ENCODE measurements at places on chromosomes 11 and 22.
A peak's percentile ranks its signal among the peaks of the same experiment; 100 is the strongest.

GRCh38 chr11:70075836-70076235 lies 2.3 kb upstream of the ANO1 start:
- DNase-seq: no peak

GRCh38 chr11:80970037-80970436 lies 1529.2 kb upstream of the TENM4 start:
- DNase-seq: no peak

DNA sequence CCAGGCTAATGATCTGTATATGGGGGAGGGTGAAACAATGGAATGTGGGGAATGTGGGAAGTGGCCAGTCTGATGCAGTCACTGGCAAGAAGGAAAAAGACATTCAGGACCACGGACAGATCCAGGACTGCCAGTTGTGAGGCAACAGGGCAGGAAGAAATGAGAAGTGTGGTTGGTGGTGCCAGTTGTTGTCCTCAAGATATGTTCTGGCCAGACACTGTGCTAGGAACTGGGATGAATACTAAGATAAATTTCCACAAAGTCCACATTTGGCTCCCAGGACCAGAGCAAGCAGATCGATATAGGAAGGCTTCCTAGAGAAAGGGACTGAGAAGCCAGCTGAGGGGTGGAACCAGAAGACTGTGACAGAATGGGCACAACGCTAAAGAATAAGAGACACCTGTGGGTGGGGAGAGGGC lies 6.8 kb upstream of the TPBGL start:
- no peak for DNase-seq

- no peak for DNase-seq
Measured at GRCh38 chr11:112962579-112963367, 1.6 kb downstream of the NCAM1 start.

- DNase-seq: no peak
Measured at GRCh38 chr22:47187176-47187957, 424.9 kb downstream of the TBC1D22A start.

DNA sequence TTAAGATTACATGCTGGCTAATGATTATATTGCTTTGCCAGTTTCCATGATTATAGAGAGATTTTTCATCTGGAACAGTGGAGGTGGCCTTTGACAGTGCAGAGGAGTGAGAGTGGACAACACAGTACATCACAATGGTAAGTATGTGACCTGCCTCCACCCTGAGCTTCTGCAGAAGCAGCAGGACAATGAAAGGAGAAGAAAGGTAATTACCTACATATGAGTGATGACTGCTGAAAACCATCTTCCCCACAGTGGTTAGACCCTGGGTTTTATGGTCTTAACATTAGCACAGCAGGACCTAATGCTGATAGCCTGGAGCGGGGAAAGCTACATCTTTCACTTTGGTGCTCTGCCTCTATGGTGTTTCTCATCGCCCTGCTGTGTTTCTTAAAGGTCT lies 454.7 kb upstream of the DDI1 start:
- no peak for DNase-seq

- no peak for DNase-seq
Measured at GRCh38 chr11:47285969-47286770, 16.2 kb downstream of the MADD start.

- DNase-seq: no peak
Measured at GRCh38 chr11:130397780-130398179, 30.6 kb downstream of the ADAMTS8 start.

DNA sequence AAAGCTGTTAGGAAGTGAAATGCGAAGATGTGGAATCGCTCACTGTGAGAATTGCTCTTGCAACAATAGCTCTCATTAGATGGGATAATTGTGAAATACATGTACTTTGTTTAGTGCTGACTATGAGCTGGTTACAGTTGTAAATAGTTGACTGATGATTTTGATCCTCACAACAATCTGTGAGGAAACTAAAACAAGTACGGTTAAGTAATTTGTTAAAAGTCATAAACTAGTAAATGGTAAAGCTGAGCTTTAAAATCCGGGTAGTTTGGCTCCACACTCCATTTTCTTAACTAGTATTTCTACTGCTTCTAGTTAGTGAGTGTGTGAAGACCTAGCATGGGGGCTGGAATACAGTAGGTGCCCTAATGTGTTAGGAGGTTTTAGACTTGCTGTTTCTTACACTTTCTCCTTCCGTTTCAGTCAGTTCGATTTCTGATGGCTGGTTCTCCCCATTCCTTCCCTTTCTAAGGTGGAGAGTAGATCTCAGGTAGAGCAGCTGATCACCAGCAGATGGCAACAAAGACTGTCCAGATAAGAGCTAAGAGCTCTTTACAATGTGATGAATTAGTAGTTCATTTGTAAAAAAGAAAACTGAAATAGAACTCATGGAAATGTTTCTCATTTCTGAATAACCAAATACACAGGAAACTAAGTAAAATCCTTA lies 16.3 kb upstream of the CYP2R1 start:
- DNase-seq: peak; percentile 38

DNA sequence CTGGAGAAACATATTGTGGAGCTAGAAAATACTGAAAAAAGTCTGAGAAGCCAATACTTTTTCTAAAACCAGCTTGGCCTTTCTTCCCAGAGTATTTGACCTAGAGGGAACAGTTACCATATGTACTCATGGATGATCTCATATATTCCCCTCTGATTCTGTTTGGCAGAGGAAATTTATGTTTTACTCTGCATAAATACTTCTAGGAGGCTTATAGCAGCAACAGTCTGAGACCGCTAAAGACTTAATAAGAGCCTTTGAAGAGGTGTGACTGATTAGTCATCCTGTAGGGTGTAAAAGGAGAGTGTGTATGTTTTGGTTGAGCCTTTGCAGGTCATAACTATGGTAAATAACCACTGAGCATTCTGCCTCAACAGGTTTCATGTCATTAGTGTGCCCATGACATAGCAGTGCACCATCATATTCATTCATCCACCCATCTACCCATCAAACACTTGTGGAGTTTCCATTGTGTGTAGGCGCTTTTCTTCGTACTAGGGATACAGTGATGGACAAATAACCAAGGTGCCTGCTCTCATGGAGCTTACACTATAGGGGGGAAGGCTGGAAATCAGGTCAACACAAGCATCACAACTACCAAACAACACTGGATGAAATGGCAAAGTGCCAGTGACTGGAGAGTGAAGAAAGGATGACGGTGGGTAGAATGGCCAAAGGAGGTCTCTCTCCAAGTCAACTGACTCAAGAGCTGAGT lies 44.5 kb downstream of the TRAF6 start:
- no peak for DNase-seq

GRCh38 chr11:96279018-96279895 lies 63.7 kb downstream of the MAML2 start:
- DNase-seq: no peak

- DNase-seq: peak; percentile 13
Measured at GRCh38 chr11:199004-199581, 6.2 kb downstream of the SCGB1C1 start.

Data from activated CD8-positive, alpha-beta memory T cell treated with anti-CD3 and anti-CD28 coated beads, Interleukin-2, amount 50 U/mL, for 4 hours (primary cell).